RCC 7860 (cell line): ENCODE measurements at places on chromosomes 5 and 9.
A peak's percentile ranks its signal among the peaks of the same experiment; 100 is the strongest.

DNA sequence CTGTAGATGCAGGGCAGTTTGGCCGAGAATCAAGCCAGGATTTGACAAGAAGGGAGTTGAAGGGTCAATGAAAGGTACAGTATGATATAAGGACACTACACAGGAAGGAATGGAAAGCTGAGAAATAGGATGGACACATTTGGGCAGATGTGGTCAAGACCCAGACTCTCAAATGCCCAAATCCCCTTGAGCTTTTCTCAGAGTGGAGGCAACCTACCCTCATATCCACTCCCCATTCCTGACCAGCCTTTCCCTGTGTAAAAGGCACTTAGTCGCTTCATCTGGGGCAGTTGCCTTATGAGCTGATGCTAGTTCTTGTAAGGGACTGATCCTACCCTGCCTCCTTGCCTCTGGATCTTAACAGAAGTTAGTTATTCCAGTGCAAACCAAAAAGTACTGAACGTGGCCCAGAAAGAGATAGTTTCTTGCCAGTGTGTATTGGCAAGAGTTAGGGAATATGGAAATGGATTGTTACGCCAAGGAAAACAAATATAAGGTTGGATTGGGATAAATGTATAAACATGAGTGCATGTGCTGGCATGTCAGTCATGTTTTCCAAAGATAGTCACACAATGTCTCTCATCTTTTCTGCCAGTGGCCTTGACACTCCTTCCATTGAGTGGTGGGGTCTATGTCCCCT is 4.1 kb upstream of the MCCC2 start:
- no peak for DNase-seq

GRCh38 chr5:97094579-97095317 is 47.7 kb downstream of the LIX1 start:
- no peak for DNase-seq

DNA sequence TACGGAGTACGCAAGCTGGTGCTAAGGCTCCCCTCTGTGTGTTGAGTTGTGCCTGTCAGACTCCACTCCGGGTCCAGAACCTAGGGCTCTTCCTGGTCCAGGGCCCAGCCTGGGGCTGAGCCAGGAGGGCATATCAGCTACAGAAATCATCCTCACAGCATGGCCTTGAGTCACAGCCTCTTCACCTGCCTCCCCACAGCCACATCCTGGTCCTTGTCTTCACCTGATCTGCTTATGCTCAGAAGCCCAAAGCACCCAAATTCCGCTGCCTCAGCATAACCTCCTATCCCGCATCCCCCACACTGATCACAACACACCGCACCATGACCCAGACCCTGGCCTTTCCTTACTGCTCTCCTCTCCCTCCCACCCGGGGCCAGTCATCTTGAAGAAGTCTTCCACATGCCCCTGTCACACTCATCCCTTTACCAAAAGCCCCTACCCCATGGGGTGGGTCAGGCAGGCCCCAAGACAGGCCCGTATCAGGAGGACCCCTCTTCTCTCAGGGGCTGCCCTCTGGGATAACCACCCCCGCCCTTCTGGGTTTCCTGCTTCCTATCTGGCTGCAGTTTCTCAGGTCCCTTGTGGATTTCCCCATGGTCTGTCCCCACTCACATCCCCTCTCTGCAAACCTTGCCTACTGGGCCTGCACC is 1.3 kb upstream of the IL3 start:
- no peak for DNase-seq

DNA sequence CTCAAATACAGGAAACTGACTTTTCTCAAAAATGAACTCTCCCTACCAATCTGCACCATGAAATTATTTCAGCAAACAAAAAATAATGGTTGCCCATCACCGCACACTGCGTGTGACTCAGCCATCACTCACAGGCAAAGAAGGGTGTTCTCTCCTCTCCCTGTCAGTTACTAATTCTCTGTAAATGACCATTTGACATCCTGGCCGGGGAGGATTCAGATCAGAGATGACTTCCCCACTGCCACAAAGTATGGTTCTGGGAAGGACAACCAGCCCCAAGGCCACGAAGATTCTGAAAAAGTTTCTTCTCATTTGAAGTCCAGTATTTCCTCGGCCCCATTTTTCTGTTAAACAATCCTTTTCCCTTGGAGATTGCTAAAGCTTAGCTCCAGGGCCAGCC is 199.4 kb downstream of the AUH start:
- DNase-seq = peak; percentile 83

- DNase-seq = no peak
Measured at GRCh38 chr5:171127314-171127713, 181.7 kb upstream of the TLX3 start.

DNA sequence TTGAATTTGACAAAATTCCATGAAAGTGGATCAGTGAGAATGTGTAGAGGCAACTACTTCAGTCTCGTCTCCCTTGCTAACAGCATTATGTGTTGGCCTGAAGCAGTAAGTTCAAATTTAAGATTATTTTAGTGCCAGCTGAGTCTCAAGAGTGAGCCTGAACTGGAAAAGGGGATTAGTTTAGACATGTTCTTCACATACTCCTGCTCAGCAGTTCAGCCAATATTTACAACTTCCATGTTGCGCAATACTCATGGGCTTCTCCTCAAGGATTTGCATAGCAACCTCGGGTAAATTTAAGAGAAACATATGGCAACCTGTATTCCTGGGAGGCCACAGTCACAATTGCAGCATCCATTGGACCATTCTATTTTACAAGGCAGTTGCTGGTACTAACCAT is 553.8 kb downstream of the PTPRD start:
- DNase-seq = no peak

GRCh38 chr5:163755505-163755904 is 250.1 kb downstream of the MAT2B start:
- DNase-seq = no peak

GRCh38 chr5:38101897-38102296 is 156.5 kb upstream of the EGFLAM start:
- no peak for DNase-seq

DNA sequence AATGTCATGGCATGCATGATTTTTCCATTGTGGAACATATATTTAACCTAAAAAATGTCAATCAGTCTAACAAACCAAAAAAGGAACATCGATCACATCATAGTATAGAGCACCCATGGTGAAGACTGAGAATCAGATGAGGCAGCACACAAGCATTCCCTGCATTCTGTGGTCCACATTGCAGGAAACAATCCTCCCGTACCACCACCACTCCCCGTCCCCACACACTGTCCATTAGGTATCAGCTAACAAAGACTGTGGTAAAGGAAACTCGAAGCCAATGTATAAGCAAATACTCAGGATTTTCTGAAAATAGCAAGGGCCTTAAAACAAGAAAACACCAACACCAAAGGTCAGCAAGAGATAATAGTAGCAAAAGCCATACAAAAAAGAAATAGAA is 1104.4 kb upstream of the SEMA6A start:
- no peak for DNase-seq

DNA sequence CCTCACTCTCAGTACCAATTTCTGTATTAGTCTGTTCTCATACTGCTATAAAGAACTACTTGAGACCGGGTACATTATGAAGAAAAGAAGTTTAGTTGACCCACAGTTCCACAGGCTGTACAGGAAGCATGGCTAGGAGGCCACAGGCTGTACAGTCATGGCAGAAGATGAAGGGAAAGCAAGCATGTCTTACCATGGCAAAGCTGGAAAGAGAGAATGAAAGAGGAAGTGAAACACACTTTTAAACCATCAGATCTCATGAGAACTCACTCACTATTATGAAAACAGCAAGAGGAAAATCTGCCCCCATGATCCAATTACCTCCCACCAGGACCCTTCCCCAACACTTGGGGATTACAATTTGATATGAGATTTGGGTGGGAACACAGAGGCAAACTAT is 698.8 kb downstream of the CDH9 start:
- DNase-seq = no peak

GRCh38 chr9:79034583-79034982 is 537.2 kb upstream of the TLE4 start:
- DNase-seq = no peak

- no peak for DNase-seq
Measured at GRCh38 chr5:172659909-172660628, 19.0 kb downstream of the NEURL1B start.

- no peak for DNase-seq
Measured at GRCh38 chr9:23682891-23683431, 143.1 kb downstream of the ELAVL2 start.

- DNase-seq = no peak
Measured at GRCh38 chr9:108185613-108186012, 670.2 kb downstream of the ACTL7B start.

DNA sequence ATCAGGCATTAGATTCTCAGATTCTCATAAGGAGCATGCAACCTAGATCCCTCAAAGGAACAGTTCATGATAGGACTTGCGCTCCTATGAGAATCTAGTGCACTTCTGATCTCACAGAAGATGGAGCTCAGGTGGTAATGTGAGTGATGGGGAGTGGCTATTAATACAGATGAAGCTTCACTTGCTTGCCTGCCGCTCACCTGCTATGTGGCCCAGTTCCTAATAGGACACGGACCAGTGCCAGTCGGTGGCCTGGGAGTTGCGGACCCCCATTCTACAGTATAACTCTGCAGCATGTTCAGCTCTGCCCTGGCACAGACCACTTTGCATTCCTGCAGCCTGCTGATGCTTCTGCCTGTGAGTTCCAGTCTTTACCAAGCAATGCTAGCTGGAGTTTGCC is 581.3 kb upstream of the KLF4 start:
- DNase-seq = no peak
